ENCODE measurements at places on chromosomes 12 and 14.

DNA sequence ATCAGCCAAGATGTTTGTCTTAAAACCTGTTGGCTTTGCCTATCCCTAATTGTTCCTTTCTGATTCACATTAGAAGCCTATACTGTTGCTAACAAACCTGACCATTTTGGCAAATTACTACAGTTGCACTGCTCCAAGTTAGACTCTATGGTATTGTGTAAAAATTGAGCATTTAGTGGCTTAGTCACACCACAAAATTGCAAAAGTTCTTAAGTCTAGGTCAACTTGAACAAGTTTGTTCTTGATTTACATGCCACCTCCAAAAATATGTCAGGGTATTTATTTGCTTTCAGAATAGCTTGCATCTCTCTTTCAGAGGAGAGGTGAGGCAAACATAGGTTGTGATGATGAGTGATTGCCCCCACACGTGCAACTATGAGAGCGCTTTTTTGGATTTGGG, 27.0 kb upstream of the PTHLH start:
- no peak for DNase-seq

DNA sequence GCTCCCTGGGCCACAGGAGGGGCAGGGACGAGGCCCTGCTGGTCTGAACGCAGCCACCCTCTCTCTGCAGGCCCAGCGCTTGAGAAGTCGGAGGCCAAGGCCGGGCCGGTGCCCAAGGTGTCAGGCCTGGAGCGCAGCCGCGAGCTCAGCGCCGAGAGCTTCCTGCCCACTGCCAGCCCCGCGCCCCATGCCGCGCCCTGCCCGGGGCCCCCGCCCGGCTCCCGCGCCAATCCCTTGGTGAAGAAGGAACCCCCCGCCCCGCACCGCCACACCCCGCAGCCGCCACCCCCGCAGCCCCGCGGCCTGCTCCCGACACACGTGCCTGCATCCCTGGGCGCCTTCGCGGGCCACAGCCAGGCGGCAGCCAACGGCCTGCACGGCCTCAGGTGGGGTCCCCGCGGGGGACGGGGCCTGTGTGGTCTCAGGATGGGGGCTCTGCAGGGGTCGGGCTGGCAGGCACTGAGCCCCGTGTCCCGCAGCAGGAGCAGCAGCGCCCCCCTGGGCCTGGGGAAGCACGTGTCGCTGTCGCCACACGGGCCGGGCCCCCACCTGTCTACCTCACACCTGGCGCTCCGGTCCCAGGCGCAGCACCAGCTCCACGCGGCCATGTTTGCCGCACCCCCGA, 40.4 kb downstream of the LRCOL1 start:
- no peak for DNase-seq

- DNase-seq = no peak
Measured at GRCh38 chr14:92942576-92942975, 19.6 kb downstream of the CHGA start.

GRCh38 chr14:75610834-75611233, 32.4 kb downstream of the FLVCR2 start:
- no peak for DNase-seq
